ENCODE measurements at places on chromosomes 12 and 14.

GRCh38 chr14:46472261-46472660, 179.3 kb downstream of the RPL10L start:
- no peaks in the 10 kb centered on the region for H3K4me1 ChIP-seq
- H3K4me3 ChIP-seq, result no peak overlapping the region
- no peak overlapping the region for H3K27ac ChIP-seq
- no peaks in the 10 kb centered on the region for H3K27me3 ChIP-seq

- DNase-seq, result no peak
- no peak overlapping the region for H3K4me3 ChIP-seq
- H3K36me3 ChIP-seq, result no peaks in the 10 kb centered on the region
- no peak overlapping the region for H3K27ac ChIP-seq
These were observed 146.2 kb upstream of the SLC38A2 start for GRCh38 chr12:46518729-46519128.

- no peaks in the 10 kb centered on the region for H3K4me1 ChIP-seq
- H3K27me3 ChIP-seq, result peaks cover 96% of the 10 kb centered on the region
- no peak overlapping the region for H3K27ac ChIP-seq
- no peak overlapping the region for H3K4me3 ChIP-seq
- no peak for DNase-seq
These were observed 4.4 kb upstream of the HOXC9 start for GRCh38 chr12:53995378-53996239.

DNA sequence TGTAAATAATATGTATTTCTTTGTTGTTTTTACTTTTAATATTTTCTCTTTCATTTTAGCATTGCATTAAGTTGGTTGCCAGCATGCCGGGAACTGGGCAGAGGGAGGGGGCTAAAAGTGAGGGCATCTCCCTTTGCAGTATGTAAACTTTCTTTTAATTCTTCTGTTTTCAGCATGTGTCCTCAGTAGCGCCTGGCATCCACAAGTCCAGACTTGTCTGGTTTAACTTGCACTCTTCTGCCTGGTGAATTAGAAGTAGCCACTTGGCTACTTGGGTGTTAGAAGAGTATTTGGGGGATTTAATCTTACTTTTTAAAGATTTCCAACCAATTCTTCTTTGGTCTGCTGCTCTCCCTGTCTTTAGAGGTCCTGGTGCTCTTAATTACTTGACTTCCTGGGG, 117.2 kb upstream of the SCAF11 start:
- DNase-seq, result no peak
- H3K27me3 ChIP-seq, result no peaks in the 10 kb centered on the region

GRCh38 chr12:103560604-103561101, 26.4 kb upstream of the STAB2 start:
- H3K4me1 ChIP-seq, result no peaks in the 10 kb centered on the region
- no peak overlapping the region for H3K27ac ChIP-seq
- peak; percentile 86 for DNase-seq
- no peaks in the 10 kb centered on the region for H3K36me3 ChIP-seq
- H3K4me3 ChIP-seq, result no peak overlapping the region
- no peaks in the 10 kb centered on the region for H3K27me3 ChIP-seq

DNA sequence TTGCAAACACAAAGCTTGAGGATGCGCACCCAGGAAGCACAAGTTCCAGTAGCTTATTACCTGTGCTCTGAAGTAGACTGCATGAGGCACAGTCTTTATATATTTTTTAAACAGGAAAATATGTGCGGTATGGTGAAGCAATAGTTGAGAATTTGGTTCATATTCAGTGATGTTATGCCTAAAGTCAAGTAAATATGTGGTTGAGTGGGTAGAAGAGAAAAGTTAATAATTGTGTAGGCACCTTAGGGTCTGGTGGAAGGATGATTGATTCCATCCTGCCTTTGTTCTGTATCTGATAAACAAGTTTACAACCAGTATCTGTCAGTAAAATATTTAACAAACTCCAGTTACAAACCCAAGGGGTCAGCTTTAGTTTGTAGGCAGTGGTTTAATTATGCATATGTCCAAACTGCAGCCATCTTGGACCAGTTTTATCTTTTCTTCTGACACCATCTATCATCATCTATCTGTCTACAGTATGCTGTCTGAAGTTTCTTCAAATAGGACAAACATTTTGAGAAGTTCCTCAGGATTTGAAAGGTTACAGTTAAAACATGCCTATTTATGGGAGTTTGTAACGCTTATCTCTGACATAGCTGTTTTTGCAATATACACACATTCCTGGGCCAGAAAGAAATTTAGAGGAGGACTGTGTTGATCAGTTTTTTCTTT, 10.8 kb downstream of the SINHCAF start:
- H3K4me1 ChIP-seq, result peaks cover 12% of the 10 kb centered on the region
- H3K4me3 ChIP-seq, result no peak overlapping the region
- H3K27ac ChIP-seq, result no peak overlapping the region
- H3K27me3 ChIP-seq, result no peaks in the 10 kb centered on the region
- DNase-seq, result no peak

DNA sequence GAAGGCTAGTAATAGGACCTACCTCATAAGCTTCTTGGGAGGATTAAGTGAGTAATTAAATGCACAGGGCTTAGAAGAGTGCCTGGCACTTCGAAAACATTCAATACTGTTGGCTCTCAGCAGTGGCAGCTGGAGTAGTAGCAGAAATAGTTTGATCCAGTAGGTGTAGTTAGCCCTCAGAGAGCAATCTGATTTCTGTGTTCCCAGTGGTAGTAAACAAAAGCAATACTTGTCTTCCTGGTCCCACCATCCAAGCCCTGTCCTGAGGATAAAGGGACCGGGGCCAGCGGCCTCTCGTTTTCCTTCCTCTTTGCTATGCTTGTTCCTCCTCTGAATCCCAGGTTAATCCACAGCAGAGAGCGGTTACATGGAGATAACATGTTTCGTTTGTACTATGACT, 131.6 kb downstream of the SAMD4A start:
- H3K4me3 ChIP-seq, result no peak overlapping the region
- no peaks in the 10 kb centered on the region for H3K27me3 ChIP-seq
- H3K27ac ChIP-seq, result no peak overlapping the region
- DNase-seq, result peak; percentile 51

DNA sequence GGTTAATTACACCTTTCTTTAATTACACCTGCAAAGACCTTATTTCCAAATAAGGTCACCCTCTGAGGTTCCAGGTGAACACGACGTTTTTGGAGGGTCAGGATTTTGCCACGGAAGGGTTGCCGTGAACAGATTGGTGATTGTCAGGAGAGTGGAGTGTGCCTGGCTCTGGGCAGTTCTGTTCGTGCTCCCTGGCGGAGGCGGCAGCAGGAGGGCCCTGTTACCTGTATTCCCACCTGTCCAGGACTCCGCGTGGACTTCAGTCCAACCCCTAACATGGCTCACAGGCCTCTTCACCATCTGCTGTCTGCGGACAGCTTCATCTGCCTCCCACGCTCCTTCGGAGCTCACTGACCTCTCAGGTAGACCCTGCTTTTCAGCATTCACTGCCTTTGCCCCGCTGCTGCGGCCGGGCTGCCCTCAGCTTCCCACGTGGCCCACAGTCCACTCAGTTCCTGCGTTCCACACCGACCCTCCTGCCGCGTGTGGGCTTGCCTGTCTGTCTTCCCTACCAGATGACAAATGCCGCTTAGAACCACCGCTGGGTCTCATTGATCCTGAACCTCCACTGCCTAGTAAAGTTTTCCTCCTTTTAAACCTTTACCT, 187.5 kb upstream of the DIO3 start:
- H3K27ac ChIP-seq, result no peak overlapping the region
- no peaks in the 10 kb centered on the region for H3K27me3 ChIP-seq
- H3K36me3 ChIP-seq, result no peaks in the 10 kb centered on the region
- H3K4me3 ChIP-seq, result no peak overlapping the region
- no peaks in the 10 kb centered on the region for H3K4me1 ChIP-seq

DNA sequence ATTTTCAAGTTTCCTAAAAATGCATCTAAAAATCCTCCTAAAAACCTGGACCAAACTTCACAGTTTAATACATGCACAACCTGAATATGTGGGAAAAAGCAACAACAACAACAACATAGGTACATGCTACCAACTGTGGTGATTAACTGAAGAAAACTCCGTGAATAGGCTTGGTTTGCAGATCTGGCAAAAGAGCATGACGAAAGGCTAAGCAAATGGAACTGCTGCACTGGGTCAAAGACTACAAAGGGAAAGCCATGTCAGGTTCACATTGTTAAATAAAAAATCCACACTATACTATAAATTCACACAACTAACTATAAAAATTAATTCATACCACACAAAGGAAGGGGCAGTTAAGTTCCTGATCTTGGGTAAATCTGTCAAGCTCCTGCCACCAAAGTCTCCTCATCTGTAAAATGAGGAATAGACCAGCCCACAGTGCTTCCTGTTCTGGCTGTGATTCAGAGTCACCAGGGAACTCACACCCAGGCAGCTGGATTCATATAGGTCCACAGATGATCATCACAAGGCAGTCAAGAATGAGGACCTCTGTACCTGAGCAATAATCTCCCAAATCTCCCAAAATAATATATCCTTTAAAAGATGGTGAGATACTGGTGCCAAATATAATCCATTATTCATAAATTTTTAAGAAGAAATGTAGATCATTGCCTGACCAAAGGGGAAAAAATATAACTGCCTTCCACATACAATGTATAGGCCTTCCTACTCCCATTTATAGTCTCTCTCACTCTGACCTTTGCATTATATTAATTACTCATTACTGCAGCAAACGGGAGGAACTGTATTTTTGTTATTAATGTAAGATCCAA, 7.0 kb downstream of the CORO1C start:
- H3K4me3 ChIP-seq, result no peak overlapping the region
- H3K36me3 ChIP-seq, result no peaks in the 10 kb centered on the region
- peaks cover 7% of the 10 kb centered on the region for H3K4me1 ChIP-seq
- H3K27me3 ChIP-seq, result no peaks in the 10 kb centered on the region

DNA sequence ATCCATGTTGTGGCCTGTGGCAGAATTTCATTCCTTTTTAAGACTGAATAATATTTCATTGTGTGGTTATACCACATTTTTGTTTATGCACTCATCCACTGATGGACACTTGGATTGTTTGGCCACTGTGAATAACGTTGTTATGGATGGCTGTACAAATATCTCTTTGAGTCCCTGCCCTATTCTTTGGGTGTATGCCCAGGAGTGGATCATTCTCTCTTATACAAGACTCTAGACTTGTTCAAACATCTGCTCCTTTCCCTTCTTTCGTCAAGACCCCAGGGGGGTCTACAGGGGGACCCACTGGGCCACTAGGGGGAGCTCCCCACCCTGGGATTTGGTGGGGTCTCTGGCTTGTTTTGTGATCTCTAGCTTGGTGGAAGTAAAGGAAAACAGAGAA, 77.4 kb downstream of the FBXL14 start:
- DNase-seq, result peak; percentile 69
- H3K27ac ChIP-seq, result no peak overlapping the region
- no peaks in the 10 kb centered on the region for H3K36me3 ChIP-seq
- no peak overlapping the region for H3K4me3 ChIP-seq
- no peaks in the 10 kb centered on the region for H3K4me1 ChIP-seq

DNA sequence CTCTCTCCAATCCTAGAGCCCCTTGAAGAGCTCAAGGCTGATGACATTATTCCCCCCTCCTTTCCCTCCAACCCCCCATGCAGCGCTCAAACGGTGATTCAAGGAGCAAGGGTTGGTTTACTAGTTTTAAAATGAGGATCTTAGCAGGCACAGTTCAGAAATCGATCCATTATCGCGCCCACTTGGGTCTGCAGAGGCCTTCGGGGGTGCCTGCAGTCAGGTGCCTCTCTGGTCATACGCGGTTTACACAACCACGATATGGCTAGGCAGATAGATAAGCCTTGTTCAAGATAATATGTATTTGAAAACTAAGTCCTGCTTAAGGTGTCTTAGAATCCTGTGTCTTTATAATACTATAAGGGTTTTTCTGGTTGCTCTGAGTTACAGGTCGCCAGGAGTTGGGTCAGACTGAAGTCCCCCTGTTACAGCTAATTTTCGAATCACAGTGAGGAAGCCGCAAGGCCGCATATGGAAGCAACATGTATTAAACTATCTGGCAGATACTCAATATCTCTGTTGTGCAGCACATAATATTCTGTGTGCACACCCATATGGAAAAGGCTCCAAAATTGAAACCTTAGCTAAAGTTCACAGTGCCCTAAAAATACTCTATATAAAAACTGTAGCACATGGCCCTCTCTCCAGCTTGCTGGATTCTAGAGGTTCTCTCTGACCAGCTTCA, 10.0 kb downstream of the BHLHE41 start:
- no peak for DNase-seq
- no peak overlapping the region for H3K4me3 ChIP-seq
- no peak overlapping the region for H3K27ac ChIP-seq
- peaks cover 2% of the 10 kb centered on the region for H3K27me3 ChIP-seq
- peaks cover 10% of the 10 kb centered on the region for H3K4me1 ChIP-seq
- H3K36me3 ChIP-seq, result no peaks in the 10 kb centered on the region

DNA sequence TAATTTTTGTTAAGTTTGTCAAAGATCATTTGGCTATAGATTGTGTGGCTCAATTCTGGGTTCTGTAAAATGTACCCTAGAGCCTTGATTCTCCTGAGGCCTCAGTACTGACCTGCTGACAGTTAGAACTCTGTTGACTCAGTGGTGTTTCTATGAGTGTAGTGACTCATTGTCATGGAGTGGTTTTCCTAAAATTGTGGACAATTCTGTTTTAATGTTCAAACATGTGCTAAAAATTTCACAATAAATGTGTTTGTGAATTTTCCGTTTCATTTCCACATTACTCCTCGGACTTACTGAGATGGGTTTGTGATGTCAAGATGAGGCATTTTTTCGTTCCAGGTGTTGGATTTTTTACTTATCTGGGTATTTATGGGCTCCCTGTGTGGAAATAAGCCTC, 695.9 kb downstream of the TMEM121 start:
- H3K27me3 ChIP-seq, result no peaks in the 10 kb centered on the region
- no peak overlapping the region for H3K27ac ChIP-seq
- no peak overlapping the region for H3K4me3 ChIP-seq
- no peaks in the 10 kb centered on the region for H3K36me3 ChIP-seq
- no peak for DNase-seq
- no peaks in the 10 kb centered on the region for H3K4me1 ChIP-seq

- no peak for DNase-seq
- no peak overlapping the region for H3K4me3 ChIP-seq
- H3K36me3 ChIP-seq, result no peaks in the 10 kb centered on the region
- no peak overlapping the region for H3K27ac ChIP-seq
- H3K27me3 ChIP-seq, result no peaks in the 10 kb centered on the region
These were observed 56.0 kb downstream of the FBXO34 start for GRCh38 chr14:55327179-55327578.

DNA sequence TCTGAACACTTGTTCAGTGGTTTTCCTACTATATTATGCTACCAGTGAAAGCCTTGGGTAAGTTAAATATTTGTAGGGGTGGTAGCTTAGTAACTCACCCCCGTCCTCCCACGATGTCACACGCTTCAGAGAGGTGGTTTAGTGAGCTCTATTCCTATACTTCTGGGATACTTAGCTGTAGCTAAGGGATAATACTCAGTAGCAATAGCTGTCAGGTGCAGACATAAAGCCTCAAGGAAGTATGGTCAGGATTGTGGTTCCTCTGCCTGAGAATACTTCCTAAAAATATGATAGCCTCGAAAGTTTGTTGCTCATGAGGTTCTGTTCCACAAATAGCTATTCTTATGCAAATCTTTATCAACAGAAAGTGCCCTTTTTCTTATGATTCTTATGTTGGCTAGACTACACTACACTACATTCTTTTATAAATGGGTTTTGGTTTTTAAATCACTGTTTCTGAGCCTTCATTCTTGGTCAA, 11.9 kb downstream of the DLST start:
- no peak overlapping the region for H3K4me3 ChIP-seq
- no peak for DNase-seq
- no peak overlapping the region for H3K27ac ChIP-seq
- no peaks in the 10 kb centered on the region for H3K27me3 ChIP-seq
- H3K36me3 ChIP-seq, result peaks cover 14% of the 10 kb centered on the region

GRCh38 chr12:123200414-123200813, 32.5 kb downstream of the MPHOSPH9 start:
- H3K27me3 ChIP-seq, result no peaks in the 10 kb centered on the region
- no peaks in the 10 kb centered on the region for H3K4me1 ChIP-seq
- peaks cover 3% of the 10 kb centered on the region for H3K36me3 ChIP-seq
- no peak for DNase-seq
- no peak overlapping the region for H3K27ac ChIP-seq

Measured in mesendoderm (in vitro differentiated cells).